ENCODE measurements at places on chromosomes 3 and 15.

DNA sequence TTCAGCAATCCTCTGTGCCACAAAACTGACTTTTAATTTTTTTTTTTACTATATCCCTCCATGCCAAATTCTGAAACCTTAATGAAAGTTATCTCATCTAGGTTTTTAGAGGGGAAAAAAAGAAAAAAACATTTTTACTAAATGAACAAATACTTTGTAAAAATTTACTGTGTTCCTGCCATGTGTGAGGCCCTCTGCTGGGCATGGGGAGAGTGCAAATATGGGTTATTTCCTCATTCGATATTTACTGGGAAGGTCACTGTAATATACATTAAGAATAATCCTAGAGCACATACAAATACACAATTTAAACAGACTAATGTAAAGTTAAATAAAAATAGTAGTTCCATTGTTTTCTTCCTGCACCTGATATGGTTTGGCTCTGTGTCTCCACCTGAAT is 215.0 kb downstream of the GRM7 start:
- no peak for DNase-seq

- DNase-seq = no peak
These were observed 90.6 kb downstream of the POLR2M start for GRCh38 chr15:57797110-57797509.

GRCh38 chr3:12439161-12439940 is 44.9 kb upstream of the TSEN2 start:
- DNase-seq = no peak

- DNase-seq = no peak
These were observed 19.0 kb downstream of the CGNL1 start for GRCh38 chr15:57395292-57395691.
